ENCODE measurements at places on chromosomes 3 and 15.

- no peak for DNase-seq
Observed at GRCh38 chr3:150079029-150079739, 108.5 kb upstream of the PFN2 start.

GRCh38 chr3:157220883-157221282 lies 60.9 kb upstream of the CCNL1 start:
- no peak for DNase-seq

DNA sequence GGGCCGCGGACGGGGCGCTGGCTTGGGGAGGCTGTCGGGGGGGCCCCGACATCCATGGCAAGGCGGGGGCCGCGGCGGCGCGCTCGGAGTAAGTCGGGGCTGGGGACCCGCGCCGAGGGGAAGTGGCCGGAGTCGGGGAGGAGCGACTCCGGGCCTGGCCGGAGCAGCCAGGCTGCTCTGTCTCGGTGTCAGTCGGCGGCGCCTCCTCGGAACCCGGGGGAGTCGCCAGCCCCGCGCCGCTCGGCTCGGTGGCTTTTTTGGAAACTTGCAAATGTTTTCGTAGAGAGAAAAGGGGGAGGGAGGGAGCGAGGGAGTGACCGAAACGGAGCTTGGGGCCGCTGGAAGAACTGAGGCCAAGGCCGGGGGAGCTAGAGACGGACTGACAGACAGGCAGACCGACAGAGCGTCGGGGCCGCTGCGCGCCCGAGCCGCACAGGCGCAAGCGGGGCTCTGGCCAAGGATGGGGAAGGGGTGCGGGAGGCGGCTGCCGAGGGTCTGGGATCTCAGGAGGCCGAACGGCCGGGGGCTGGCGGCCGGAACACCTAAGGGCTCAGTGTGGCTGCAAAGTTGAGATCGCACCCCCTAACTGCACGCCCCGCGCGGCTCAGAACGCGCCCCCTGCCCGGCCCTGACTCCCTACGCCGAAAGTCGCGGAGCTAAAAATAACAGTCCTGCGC lies 5.0 kb downstream of the PTH1R start:
- DNase-seq = no peak

GRCh38 chr15:101048581-101049030 lies 129.4 kb downstream of the LRRK1 start:
- no peak for DNase-seq

- no peak for DNase-seq
Observed at GRCh38 chr3:101868534-101869464, 19.5 kb downstream of the NFKBIZ start.

Data from stimulated activated CD8-positive, alpha-beta memory T cell treated with anti-CD3 and anti-CD28 coated beads, Interleukin-2, amount 100 ng/mL, for 1 hour (primary cell).